ENCODE measurements at places on chromosomes 12 and 14.

DNA sequence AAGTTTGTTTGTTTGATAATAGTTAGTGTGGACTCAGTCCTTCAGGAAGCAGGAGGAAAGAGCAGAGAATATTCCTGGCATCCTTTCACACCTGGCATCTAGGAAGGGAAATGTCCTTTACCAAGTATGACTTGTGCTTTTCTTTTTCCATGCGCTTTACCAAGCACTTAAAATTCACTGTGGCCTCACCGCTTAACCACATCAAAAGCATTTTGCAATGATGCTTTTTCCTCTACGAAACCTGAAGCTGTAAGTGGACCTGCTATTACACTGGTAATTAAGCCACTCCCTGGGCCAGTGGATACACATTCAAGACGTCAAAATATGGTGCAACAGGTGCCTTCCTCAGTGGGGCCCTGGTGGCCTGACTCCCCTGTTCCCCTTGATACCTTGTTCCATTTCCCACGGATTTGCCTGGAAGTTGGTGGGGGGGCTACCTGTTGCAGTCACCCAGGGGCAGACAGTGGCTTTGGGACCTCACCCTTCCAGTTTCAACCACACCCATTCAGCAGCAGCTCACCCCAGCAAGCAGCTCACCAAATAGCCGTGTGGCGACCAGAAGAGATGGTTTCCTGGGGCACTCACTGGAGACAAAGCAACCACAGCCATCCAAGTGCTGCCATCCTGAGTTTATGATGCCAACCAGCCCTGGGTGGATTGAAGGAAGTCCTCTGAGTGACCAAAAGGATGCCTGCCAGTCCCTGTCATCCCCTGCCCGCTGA is 14.2 kb upstream of the FZD10 start:
- DNase-seq, result no peak

GRCh38 chr12:31714406-31715271 is 14.2 kb downstream of the AMN1 start:
- DNase-seq, result no peak

DNA sequence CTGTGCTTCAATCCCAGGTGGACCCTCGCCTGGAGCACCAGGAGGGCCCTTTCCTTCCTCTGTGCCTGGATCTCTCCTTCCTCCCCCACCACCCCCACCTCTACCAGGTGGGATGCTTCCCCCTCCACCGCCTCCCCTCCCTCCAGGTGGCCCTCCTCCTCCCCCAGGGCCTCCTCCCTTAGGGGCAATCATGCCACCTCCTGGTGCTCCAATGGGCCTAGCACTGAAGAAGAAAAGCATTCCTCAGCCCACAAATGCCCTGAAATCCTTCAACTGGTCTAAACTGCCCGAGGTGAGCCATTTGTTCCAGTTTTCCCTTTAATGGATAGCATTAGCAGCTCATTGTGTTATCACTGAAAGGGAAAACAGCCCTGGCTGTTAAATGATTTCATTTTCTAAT is 134.0 kb downstream of the GPR135 start:
- DNase-seq, result no peak

DNA sequence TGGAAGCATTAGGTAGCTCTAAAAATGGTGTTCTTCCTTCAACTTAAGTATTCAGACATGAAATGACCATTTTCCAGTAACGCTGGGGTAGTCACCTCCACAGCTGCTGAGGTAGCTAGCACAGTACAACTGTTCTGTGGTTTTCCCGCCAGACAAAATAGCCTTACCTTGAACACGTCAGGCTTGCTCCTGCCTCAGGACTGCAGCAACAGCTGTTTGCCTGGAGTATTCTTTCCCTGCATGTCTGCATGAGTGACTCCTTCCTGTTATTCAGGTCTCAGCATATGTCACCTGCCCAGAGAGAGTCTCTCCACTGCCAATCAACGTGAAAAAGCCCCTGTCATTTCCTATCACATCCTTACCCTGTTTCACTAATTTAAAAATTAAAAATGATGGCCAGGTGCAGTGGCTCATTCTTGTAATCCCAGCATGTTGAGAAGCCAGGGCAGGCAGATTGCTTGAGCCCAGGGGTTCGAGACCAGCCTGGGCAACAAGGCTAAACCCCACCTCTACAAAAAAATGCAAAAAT is 37.9 kb downstream of the WDR89 start:
- DNase-seq, result no peak

DNA sequence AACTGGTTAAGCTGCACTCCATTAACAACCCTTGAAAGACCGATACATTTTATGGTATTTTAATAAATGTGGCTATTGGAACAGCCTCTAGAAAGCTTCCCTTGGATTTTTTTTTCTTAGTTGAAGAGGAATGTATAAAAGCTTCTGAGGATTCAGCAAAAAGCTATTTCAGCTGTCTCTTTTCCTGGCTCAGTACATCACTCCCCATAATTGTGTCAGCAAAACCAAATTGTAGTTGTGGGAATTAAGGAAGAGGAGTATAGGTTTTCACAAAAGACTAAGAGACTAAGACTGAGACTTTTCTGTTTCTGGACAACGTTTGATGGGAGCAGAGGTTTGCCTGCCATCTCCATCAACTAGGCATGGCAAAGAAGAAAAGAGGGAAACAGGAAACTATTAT is 106.5 kb downstream of the C12orf50 start:
- no peak for DNase-seq

GRCh38 chr14:60839057-60839456 is 104.5 kb downstream of the MNAT1 start:
- DNase-seq, result no peak

GRCh38 chr12:109572506-109572845 is 828 bp downstream of the MMAB start:
- DNase-seq, result no peak

- no peak for DNase-seq
Measured at GRCh38 chr12:52350786-52351185, 16.5 kb downstream of the KRT85 start.

- DNase-seq, result no peak
Measured at GRCh38 chr12:55965941-55966407, at the start of gene PMEL. TSS of gene PMEL (minus strand) at chr12:55966042. CDS start at chr12:55966011, 31 bp downstream.

- no peak for DNase-seq
Measured at GRCh38 chr12:50927356-50927755, 25.0 kb upstream of the HIGD1C start.

DNA sequence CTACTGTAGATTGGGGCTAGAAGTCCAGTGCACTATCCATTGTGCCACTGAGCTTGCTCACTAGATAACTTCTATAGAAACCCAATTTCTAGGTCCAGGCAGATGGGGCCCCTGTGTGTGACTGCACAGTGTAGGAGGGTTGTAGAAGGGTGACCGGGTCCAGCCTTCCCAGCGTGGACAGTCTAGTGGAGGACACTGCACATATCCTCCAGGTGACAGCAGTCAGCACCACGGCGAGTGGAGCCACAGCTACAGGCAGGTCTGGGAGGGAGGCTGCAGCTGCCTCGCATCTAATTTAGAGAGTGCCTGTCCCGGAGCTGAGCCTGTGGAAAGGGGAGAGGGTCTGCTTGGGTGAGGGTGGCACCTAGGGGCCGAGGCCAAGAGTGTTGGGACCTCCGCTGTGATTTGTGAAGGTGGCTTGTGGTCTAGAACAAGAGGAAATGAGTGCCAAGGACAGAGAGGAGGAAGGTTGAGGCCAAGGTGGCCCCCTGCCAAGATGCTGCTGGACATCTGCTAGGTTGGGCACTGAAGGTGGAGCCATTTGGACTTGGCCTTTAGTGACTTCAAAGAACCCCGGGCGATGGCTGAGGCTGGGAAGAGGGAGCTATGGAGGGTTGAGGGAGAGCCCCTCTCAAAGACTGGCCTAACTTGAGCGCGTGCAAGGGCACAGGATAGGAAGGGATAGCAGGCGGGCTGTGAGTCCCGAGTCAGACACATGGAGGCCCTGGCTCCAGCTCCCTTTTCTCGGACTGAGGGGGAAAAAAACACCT is 46.0 kb upstream of the TRAF3 start:
- no peak for DNase-seq

- no peak for DNase-seq
Measured at GRCh38 chr14:49653508-49653907, 18.5 kb upstream of the DNAAF2 start.

GRCh38 chr14:52240623-52241022 is 26.9 kb upstream of the PTGDR start:
- no peak for DNase-seq

GRCh38 chr14:50756300-50756699 is 74.7 kb downstream of the NIN start:
- no peak for DNase-seq

DNA sequence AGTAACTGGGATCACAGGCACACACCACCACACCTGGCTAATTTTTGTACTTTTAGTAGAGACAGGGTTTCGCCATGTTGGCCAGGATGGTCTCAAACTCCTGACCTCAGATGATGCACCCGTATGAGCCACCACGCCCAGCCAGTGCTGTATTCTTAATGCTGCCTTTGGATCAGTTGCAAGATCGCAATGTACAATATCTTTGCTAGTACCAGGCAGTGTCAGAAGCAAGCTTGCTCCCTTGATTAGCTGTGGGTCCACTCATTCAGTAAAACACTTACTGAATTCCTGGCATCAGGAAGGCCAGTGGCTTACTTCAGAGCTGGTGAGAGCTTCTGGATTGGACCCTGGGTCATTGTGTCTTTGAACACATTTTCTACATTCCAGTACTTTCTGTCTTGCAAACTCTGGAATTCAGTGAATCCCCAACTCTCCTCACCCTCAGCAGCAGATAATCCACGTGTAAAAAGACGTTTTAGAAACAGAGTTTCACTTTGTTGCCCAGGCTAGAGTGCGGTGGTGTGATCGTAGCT is 1183.7 kb downstream of the AACS start:
- DNase-seq, result no peak

DNA sequence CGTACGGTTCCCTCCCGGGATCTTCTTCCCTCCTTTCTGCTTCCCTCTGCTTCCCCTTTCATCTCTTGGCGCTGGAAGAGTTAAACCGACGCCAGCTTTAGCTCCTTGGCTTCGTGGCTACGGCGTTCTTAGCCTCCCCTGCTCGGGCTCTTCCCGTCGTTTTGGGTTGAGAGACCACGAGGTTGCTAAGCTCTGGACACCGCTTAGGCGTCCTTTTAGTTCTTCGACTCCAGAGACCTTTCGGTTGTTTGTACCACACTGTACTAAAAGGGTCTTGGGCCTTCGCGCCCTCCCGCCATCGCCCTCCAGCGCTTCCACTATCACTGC is 545 bp downstream of the CPSF2 start:
- DNase-seq, result no peak

DNA sequence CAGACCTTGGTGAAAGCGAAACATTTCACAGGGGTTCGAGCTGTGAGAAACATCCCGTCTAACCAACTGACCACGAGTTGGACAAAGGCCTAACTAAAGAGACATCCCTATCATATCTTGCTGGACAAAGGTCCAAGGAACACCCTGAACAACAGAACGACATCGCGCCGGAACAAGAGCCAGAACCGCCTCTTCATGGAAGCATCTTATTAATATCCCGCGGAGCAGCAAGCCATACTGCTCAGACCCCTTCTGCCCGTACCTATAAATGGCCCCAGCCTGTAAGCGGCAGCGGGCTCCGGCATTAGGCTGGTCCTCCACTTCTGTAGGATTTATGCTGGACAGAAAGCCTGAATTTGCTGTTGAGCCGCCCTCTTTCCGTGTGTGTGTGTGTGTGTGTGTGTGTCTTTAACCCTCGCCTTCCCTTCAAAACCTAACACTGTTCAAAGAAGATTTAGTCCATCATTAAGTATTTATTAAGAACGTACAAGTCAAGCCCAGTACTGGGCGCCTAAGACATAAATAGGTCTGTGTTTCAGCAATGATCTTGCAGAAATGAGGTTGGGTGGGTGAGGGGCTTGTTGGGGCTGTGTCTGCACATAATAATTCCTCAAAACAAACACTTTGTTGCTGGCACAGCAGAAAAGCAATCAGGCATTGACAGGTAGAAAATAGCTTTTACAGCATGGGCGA is 1.9 kb downstream of the SLC6A15 start:
- DNase-seq, result no peak

DNA sequence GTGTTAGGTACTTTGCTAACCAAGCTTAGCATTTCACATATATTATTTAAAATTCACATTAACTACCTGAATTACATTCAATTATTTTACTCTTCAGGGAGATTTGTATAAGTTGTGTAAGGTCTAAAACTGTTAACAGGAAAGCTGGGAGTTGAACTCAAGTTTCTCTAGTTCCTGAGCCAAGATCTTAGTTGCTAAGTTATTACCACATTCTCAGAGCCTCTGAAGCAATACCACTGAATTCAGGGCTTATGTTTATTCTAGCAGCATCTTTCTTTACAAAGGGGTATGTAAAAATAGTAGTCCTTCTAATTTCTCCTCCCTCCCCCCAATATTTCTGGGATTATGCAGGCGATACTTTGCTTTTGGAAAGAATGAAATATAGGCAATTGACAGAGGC is 786.8 kb downstream of the DIO2 start:
- no peak for DNase-seq

DNA sequence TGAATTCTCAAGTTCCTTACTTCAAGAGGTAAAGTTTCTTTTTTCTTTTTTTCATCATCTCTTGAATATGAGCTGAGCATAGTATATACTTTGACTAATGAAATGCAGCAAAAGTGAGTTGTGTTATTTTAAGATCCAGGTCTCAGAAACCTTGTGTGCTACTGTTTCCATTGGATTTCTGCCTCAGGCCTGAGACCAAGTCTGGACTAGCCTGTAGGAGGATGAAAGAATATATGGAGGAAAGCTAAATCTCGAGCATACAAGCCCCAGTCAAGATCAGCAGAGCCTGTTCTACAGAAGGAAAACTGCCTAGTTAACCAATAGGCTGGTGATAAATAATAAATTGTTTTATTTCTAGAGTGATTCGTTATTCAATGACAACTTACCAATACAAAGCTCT is 652.5 kb downstream of the C12orf50 start:
- no peak for DNase-seq

- DNase-seq, result no peak
Measured at GRCh38 chr14:45091710-45092109, 7.8 kb downstream of the PRPF39 start.

GRCh38 chr12:110344657-110345056 is 58.9 kb downstream of the ANAPC7 start:
- no peak for DNase-seq

DNA sequence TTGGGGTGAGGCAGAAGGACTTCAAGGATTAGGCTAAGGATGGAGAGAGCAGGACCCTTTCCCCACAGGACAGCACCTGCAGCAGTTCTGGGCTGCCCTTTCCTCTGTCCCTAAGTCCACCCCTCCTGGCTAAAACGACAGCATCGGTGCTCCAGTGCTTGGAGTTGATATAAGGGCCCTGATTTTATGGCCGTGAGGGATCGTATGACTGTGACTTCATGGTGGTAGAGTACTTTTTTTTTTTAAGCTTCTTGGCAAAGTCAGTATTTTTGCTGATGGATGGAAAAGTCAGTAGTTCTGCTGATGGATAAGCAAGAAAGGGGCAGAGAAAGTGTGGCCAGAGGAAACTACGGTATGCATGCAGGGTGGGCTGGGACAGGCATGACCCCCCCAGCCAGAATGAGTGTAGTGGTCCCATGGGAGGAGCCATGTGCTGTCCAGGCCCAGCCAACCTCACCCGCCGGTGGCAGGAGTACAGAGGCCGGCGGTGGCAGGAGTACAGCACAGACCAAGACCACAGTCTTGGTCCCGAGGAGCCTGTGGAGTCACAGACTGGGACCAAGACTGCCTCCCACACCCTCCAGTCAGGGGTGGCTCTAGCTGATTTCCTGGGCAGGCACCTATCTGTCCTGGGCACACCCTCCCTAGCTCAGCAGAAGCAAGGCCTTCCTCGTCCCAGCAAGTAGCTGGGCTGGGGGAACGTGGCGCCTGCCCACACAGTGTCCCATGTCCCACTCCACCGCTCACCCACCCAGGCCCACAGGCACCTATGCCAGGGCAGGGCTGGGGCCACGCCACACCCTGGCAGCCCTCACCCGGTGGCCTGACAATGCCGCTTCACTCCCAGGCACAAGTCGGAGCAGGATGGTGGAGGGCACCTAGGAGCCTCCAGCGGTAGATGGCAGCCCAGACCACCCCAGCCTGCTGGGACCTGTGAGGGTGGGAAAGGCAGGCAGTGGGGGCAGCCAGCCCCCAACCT is 46.3 kb downstream of the CCDC88C start:
- no peak for DNase-seq

Measured in cortex of kidney (tissue), 1 donor.